ENCODE measurements at places on chromosomes 5 and 9. TPM values are rescaled to one million over a fixed set of nuclear protein-coding genes. Genes with fewer than 3 reads are reported as not detected.

BAAT gene
- total RNA-seq = not detected

SPATA31C1 gene
- not detected for total RNA-seq

PCDHB7 gene
- 0.44 TPM for total RNA-seq

JAKMIP2 gene
- total RNA-seq = not detected

DMRT3 gene
- total RNA-seq = not detected

PIP5K1B gene
- not detected for total RNA-seq
